Esophagus squamous epithelium (tissue), 5 donors: ENCODE measurements at places on chromosomes 4 and X.
A peak's percentile ranks its signal among the peaks of the same experiment; 100 is the strongest.

- DNase-seq = no peak
Measured at GRCh38 chr4:125313497-125313896, 1.3 kb upstream of the FAT4 start.

GRCh38 chr4:123554801-123555232 is 158.2 kb downstream of the SPRY1 start:
- DNase-seq = no peak

DNA sequence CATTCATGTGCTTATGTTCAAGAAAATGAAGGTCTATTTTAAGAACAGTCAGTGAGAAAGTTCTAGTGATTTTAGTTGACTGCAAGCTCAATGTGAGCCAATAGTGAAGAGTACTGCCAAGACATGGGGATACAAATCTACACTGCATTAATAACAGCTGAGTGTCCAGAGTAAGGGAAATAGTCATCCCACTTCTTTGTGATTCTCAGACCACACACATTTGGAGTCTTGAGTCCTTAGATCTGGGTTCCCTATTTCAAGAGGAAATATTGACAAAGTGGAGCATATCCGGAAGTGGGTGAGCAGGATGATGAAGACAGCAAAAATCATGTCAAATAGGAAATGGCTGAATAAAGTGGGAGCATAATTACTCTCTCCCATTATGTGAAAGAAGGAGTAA is 171.1 kb downstream of the LARP7 start:
- DNase-seq = no peak

GRCh38 chr4:183905081-183905592 is at the start of gene STOX2:
Gene STOX2, plus strand, starts transcription at chr4:183905307. Its CDS starts 1,484 bp downstream, at chr4:183906791.
- DNase-seq = peak; percentile 5

DNA sequence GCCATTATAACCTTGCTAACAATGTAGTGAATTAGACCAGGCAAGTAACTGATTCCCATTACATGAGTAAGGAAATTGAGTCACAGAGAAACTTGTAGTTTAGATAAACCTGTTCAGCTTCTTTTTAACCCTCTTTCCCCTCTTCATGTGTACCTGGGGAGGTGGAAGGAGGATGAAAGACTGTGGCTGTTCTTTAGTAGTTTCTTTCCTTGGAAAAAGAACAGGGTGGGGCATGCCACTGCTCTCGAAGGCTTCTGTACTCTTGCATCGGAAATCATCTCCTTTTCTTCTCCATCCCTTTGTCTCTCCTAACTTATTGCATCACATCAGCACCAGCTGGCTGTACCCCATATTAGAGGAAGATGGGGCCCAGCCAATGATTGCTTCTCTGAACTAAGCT is 171.4 kb downstream of the PPARGC1A start:
- DNase-seq = no peak
